T-helper 2 cell (primary cell): ENCODE measurements at places on chromosomes 1 and 21.

DNA sequence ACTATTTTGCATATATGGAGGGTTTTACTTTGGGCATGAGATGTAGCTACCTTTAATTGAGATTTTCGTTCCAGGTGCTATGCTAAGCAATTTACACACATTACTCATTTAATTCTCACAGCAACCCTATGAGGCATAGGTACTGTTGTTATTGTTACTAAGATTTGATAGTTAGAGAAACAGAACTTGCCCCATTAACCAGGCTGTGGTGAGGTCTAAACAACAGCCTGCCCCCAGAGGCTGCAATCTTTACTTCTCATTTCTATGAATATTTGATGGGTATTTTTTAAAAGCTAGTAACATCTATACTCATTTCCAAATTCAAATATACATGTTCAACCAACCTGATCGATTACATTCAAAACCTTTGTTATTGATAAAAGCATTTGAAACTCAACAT is 155.6 kb downstream of the GALNT2 start:
- DNase-seq, result no peak

DNA sequence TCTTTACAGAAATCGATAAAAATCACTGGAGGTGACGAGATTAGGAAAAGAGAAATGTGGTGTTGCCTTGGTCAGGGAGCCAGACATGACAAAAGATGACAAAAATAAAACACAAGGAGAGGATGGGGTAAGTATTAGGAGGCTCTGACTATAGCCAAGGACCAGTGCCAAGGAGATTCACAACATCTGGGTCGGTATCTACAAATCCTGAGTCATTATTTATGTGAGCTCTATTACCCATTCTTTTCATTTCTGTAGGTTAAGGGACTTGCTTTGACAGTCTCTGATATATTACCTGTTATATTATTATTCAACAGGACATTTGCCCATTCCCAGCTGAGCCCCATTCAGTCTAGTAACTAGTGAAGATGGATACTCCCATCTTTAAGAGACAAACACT is 120.8 kb downstream of the TYW3 start:
- no peak for DNase-seq

DNA sequence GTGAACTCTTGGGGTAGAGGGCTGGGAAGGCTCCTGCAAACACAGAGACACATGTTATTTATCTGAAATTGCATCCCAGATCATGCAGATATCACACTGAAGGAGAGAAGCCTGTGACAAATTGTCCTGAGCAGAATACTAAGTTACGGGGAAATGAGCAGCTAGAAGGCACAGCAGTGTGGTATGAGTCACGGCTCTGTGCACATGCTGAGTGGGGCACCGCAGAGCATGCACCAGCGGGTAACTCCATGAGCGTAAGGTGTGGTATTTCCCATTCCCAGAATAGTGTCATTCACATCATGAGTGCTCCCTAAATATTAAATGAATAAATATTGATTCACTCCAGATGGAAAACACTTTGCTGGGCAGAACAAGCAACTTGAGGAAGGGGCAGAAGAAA is 21.3 kb upstream of the FCRL2 start:
- no peak for DNase-seq

DNA sequence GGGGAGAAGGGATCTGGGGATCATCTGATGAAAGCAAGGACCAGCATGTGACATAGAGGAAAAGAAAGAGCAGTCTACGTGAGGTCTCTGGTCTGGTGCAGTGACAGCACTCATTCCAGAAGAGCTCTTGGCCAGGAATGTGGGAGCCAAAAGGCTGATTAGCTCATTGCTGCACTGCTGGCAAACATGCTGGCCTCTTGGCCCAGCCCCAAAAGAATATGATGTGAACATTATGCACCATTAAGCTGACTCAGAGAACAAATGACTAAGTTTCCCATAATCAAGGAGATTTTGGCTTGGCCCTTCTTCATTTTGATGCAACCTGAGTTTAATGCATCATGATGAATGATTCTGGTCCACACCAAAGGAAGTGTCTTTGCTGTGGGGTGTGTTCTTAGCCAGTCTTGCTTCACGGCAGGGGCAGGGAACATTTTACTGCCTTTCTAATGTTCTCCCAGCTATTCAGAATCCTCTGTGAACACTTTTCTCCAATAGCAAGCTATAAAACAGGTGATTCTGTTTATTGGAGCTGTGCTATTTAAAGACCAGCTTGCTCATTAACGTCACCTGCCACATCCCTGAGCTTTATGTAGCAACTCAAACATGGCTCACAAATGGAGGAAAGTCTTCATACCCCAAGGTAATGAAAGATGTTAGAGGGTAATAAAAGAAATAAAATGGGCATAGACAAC is 55.1 kb downstream of the PCBP3 start:
- DNase-seq, result no peak

DNA sequence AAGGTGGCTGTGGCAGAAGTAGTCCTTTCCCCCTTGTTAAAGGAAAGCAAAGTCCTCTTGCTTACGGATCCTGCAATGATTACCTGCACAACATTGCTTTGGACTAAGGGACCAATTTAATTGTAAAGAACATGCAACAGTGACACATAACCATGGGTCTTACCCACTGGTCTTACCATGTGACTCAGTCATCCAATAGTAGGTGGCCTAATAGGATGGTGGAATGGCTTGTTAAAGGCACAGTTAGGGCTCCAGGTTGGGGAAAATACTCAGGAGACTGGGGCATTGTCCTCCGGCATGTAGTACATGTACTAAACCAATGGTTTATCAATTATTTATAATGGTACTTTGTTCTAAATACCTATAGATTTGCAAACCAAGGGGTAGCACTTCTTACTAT is 2.1 kb upstream of the YIPF1 start:
- no peak for DNase-seq

GRCh38 chr21:29102791-29103257 is 27.6 kb upstream of the MAP3K7CL start:
- no peak for DNase-seq

GRCh38 chr1:118960026-118960561 is 28.0 kb downstream of the TBX15 start:
- no peak for DNase-seq

DNA sequence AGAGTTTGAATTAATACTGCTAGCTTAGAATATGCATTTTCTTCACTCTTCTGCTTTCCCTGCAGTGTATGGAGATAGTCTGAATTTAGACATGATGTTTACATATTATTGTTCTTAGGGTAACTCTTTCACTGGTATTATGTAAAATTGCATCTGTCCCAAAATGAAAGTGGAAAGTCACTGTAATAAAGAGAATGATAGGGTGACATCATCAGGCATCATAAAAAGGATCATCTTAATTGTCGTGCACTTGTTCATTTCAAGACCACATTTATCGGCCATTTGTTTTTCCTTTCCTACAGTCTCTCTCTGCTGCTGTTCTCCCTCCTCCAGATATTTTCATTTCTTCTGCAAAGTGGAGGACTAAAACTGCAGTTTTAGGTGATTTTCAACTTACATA is 61.9 kb upstream of the ZNF281 start:
- DNase-seq, result no peak

GRCh38 chr1:193320270-193320669 is 133.9 kb upstream of the B3GALT2 start:
- DNase-seq, result no peak

- DNase-seq, result no peak
Measured at GRCh38 chr1:206556047-206556749, 48.9 kb downstream of the RASSF5 start.

GRCh38 chr21:32472890-32473765 is 60.6 kb downstream of the EVA1C start:
- no peak for DNase-seq

GRCh38 chr1:3732434-3733093 is 19.7 kb upstream of the CCDC27 start:
- no peak for DNase-seq

GRCh38 chr1:44048532-44049215 is 17.4 kb upstream of the SLC6A9 start:
- no peak for DNase-seq

DNA sequence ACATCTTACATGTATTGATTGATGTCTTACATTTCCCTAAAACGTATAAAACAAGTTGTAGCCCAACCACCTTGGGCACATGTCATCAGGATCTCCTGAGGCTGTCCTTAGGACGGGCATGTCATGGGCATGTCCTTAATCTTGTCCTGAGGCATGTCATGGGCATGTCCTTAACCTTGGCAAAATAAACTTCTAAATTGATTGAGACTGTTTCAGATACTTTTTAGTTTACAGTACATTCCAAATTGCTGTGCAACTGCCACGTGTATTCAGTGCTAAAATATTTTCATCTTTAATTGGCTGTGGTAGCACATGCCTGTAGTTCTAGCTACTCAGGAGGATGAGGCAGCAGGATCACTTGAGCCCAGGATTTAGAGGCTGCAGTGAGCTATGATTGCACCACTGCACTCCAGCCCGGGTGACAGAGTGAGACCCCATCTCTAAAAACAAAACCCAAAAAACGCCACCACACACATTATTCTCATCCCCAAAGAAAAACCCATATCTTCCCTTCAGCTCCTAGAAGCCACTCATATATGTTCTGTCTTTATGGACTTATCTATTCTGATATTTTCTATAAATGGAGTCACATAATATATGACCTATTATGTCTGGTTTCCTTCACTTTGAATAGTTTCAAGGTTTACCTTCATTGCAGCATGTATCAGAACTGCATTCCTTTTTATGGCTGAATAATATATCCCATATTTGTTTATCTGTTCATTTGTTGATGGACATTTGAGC is 96.0 kb upstream of the BTG3 start:
- DNase-seq, result no peak

DNA sequence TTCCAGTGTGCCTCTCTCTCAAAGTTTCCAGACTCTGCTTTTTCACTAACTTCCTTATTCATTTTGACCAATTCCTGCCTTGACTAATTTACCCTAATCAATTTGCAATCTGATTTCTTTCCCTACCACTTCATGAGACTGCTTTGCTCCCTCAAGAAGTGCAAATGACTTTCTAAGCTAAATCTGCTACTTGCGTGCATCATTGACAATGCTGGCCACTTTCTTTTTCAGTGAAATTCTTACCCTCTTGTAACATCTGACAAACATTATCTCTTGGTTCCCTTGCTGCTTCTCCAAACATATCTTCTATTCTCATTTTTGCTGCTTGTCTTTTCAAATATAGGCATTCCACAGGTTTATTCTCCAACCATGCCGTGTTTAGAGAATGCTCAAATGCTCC is 659.9 kb downstream of the USP25 start:
- no peak for DNase-seq

- DNase-seq, result no peak
Measured at GRCh38 chr1:70442490-70442889, 31.4 kb downstream of the CTH start.

- DNase-seq, result no peak
Measured at GRCh38 chr1:6358144-6358624, 35.4 kb downstream of the ACOT7 start.

- DNase-seq, result no peak
Measured at GRCh38 chr1:23904748-23905357, 8.3 kb downstream of the CNR2 start.

- DNase-seq, result no peak
Measured at GRCh38 chr1:154304664-154305337, 16.1 kb upstream of the AQP10 start.

- no peak for DNase-seq
Measured at GRCh38 chr1:218996362-218996761, 177.3 kb upstream of the LYPLAL1 start.

DNA sequence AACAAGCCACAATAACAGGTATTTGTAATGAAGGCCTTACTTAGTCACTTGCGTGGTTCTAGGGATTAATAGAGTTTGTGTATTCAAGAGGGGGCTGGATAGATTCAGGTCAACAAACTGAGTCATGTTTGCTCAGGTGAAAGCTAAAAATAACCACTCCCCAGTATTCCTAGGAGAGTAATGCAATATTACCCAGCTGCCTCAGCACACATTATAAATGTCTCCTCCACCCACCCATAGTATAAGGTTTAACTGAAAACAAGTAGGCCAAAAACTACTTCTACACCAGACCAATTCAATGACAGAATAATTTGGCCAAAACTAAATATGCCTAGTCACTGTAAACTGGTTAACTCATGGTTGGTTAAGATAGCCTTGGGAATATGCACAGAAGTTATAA is 34.4 kb downstream of the WLS start:
- DNase-seq, result no peak

GRCh38 chr1:30895382-30895943 is 13.1 kb downstream of the SDC3 start:
- no peak for DNase-seq

DNA sequence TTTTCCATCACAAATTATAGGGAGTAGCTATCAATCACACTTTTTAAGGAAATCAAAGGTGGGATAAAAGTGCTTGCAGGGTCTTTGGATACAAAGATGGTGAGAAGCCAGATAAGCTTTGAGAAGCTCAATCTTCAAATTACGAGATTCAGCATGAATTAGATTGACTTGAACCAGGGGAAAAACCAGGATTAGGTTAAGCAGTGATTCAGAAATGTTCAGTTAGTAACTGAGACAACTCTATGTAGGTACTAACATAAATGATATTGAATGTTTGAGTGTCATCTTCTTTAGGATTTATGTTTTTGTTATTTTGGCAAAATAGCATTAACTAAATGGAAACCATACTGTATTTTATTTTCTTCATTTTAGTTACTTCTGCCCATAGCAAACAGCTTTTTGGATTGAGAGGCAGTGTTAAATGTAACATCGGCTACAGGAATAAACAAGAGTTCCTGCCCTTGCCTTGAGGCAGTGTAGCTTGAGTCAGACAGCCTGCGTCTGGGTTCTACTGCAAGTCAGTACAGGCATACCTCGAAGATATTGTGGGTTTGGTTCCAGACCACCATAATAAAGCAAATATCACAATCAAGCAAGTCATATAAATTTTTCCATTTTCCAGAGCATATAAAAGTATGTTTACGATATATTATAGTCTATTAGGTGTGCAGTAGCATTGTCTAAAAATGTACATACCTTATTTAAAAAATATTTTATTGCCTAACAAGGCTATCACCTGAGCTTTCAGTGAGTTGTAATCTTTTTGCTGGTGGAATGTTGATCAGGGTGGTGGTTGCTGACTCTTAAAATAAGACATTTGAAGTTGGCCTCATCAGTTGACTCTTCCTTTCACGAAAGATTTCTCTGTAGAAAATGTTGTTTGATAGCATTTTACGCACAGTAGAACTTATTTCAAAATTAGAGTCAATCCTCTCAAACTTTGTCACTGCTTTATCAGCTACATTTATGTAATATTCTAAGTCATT is 36.9 kb upstream of the BACH1 start:
- DNase-seq, result no peak

DNA sequence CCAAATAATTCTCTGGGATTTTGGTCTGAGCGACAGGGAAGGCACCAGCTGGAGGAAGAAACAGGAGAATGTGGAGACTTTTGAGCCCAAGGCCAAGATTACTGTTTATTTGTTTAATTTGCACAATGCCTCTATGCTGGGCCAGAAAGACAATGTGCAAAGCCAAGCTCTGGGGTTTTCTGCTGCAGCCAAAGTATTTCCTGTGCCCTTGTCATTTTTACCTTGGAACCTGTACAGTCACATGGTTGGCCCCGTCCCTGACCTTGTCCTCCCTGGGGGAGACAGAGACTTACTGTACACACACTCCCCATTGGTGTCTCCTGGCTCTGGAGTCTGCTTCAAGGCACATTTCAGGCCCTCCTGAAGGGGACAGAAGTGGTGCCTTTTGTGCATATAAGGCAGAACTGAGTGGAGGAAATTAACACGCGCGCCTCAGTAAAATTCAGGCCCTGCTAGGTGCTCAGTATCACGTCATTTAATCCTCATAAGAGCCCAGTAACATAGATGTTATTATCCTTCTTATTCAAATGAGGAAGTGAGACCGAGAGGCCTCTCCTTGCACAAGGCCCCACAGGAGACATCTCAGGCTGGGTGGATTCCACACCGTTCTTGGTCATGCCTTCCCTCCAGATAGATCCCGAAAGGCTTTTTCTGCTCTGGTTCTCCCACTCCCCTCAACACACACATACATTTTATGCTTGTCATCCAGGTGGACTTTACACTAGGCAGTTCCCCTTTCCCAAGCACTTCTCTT is 21.1 kb downstream of the C1orf115 start:
- no peak for DNase-seq
